ENCODE measurements at places on chromosomes 13 and 19.

DNA sequence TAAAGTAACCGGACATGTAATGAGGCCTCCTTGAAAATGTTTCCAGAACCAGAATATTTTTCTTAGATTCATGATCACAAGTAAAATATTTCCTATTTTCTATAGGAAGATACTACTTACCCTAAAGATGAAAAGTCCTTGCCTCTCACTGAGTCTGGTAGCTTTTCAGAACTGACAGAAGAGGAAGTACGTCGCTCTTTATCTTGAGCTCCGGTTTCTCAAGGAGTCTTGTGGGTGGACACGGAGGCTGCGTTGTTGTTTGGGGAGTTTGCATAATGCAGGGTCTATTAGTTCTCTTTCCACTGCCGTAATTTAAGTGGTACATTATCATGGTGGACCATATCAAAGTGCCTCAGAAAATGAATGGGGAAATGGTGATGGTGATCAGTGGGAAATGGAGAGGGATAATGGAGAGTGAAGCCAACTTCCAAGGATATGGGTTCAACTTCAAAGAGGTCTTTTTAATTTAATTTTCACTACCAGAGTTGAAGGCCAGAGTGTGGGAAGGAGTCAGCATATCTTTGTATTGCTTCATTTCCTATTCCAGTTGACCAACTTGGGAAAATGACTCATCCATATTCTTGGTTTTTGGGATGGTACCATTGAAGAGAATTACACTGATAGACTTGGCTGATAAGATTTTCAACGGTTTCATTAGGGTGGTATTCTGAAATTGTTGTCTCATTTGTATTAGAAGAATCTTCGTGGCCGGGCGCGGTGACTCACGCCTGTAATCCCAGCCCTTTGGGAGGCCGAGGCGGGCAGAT lies 23.4 kb downstream of the MBD3L2B start:
- peak; percentile 4 for DNase-seq

DNA sequence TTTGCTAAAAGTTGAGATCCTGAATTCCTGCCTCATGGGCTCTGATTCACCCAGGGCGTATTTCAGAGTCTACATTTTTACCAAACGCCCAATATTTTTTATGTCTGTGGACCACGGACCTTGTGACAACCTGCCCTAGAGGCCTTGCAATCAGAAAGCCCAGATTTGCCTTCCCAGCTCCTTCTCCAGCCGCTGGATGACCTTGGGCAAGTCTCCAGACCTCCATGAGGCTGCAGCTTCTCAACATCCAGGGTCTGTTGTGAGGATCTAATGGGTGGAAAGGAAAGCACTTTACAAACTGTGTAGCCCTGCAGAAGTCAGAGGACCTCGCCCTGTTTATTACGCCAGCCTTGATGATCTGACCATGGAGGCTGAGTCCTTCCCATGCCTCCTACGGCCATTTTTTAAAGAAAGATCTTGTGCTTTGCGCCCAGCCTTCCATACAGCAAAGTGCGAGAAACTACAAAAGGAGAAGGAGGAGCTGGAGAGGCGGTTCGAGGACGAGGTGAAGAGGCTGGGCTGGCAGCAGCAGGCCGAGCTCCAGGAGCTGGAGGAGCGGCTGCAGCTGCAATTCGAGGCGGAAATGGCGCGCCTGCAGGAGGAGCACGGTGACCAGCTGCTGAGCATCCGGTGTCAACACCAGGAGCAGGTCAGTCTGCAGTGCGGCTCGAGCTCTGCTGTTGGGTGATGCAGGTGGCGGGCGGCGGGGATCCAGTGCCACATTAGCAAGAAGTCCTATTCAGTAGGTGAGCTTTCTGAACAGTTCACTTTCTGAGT lies 115.6 kb downstream of the SLC7A1 start:
- DNase-seq: no peak

DNA sequence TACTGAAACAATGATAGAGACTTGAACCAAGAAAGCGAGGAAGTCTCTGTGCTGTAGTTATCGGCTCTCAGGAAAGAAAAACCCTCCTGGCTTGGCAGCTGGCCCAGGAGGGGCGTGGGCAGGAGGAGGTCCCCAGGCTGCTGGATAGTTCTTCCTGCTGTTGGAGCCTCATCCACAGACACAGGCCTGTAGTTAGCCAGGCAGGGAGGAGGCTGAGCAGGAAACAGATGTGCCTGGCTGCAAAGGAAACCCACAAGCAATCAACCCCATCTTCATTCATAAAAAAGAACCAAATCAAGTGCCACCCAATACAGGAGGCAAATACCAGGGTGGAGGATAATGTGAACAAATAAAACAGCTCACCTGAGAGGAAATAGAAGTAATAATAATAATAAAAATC lies 86.2 kb downstream of the IRS2 start:
- DNase-seq: peak; percentile 46

DNA sequence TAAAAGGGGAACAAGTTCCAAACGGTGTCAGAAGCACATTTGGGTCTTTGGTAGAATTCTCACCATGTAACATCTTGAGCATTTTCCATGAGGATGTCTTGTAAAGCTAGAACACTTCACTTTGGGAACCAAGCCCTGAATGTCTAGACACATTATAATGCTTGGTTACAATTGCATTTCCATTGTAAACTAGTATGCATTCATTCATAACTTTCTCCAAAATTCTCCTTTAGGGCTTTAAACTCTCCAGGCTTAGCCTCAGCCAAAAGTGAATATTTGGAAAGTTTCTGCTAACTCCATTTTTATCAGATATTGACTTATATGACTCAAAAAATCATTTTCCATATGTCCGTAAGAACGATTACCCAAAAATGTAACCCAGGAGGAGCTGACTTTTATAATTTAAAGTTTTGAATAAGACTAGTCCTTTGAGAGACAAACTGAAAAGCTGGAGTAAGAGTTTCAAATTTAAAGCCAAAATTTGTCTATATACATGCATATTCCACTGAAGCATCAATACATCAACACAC lies 1170.4 kb downstream of the EFNB2 start:
- no peak for DNase-seq

GRCh38 chr19:57008432-57008831 lies 111.4 kb upstream of the USP29 start:
- no peak for DNase-seq

Measured in AG10803 (cell line).